ENCODE measurements at places on chromosomes 1 and 21.

- DNase-seq = no peak
Measured at GRCh38 chr1:43969416-43969745, 429 bp upstream of the DPH2 start.

GRCh38 chr21:28142697-28143096 lies 850.0 kb downstream of the LTN1 start:
- peak; percentile 10 for DNase-seq

- no peak for DNase-seq
Measured at GRCh38 chr1:20682571-20683236, 21.5 kb upstream of the DDOST start.

GRCh38 chr1:51410568-51411460 lies 80.5 kb upstream of the TTC39A start:
- DNase-seq = no peak

DNA sequence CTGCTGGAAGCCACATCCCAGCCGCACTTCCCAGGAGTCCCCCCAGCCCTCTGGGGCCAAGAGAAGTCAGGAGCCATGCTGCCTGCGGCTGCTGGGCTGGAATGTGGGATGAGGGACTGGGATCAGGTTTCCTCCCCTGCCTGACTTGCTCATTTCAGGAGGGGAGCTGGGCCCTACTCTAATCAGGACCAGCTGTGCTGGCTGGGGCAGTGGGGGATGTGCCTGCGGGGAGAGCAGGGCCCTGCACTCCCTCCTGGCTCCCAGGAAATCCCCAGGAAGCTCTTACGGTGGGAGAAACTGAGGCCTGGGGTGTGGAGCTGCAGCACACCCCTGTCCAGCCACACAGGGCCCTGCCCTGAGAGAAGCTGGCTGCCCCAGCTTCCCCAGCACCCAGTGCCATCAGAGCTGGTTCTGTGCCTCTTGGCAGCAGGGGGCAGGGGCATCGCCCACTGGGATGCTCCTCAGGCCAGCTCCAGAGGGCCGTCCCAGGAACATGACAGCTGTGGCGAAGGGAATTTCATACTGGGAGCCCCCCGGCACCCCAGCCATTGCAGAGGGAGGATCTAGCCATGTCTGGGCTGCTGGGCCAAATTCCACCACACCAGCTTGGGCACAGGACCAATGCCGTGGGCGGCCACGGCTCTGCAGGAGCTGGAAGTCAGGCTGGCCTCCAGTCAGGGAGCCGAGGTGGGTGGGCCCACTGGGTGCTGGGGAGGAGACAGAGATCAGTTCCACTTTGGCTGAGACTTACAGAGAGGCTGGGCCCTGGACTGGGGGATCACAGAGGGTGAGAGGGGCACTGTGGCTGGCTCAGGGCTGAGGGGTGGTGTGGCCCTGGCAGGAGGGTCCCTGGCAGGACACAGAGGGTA lies 21.3 kb upstream of the PRSS38 start:
- DNase-seq = no peak

DNA sequence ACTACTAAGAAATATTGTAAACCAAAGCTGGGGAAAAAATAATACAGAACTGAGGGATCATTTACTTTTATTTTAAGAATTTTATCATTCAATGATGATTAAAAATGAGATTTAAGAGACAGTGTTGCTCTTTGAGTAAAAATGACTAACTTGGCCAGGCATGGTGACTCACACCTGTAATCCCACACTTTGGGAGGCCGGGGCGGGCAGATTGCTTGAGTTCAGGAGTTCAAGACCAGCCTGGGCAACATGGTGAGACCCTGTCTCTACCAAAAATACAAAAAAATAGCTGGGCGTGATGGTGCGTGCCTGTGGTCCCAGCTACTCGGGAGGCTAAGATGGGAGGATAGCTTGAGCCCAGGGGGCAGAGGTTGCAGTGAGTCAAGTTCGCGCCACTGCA lies 21.8 kb upstream of the PLEKHO1 start:
- DNase-seq = no peak

Measured in CD4-positive, alpha-beta T cell treated with Interleukin-4 for 4 hours (primary cell).